ENCODE measurements at places on chromosomes 1 and 21. TPM values are rescaled to one million over a fixed set of nuclear protein-coding genes. Genes with fewer than 3 reads are reported as not detected.

- no peak overlapping the region for H3K4me3 ChIP-seq
- H3K36me3 ChIP-seq = peaks cover 5% of the 10 kb centered on the region
- no peak overlapping the region for H3K27ac ChIP-seq
- peaks cover 86% of the 10 kb centered on the region for H3K27me3 ChIP-seq
These were observed 22.1 kb upstream of the ATF3 start for GRCh38 chr1:212586206-212587015.

DNA sequence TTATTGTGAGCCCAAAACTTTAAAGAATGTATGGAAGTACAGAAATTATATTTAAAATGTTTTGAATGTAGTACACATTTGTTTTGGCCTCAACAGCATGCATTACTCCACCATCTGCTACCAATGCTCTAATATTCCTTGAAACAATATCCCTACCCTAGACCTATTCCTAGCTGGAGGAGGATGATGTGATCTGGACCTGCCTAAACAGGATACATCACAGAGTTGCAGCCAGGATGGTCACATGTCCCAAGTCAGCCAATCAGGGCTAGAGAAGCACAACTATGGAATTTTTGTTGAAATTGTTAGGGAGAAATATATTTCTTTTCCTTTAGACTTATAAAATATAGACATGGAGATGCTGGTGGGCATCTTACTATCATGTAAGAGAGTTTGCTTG lies 623.3 kb upstream of the NR5A2 start:
- no peak for DNase-seq
- H3K27me3 ChIP-seq = peaks cover 21% of the 10 kb centered on the region
- H3K36me3 ChIP-seq = no peaks in the 10 kb centered on the region
- H3K4me1 ChIP-seq = no peaks in the 10 kb centered on the region

DNA sequence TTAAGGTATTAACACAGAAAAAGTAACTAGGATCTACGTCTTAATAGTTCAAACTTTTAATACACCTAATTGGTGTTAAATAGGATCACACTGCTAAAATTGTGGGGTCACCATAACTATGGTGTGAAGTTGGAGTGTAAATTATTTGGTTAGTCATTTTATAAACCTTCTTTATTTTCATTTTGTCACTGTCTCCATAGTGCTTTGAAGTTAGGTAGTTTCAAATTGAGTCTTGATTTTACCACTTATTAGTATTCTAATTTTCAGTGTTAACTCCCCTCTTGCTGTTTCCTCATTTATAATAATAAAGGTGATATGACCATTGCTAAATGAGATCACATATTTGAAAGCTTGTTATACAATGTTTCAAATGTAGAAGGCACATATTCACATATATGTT lies 738.1 kb upstream of the CHRM3 start:
- DNase-seq = no peak
- H3K36me3 ChIP-seq = no peaks in the 10 kb centered on the region
- no peaks in the 10 kb centered on the region for H3K4me1 ChIP-seq

GRCh38 chr1:63087966-63088365 lies 234.4 kb upstream of the FOXD3 start:
- H3K36me3 ChIP-seq = no peaks in the 10 kb centered on the region
- no peak overlapping the region for H3K27ac ChIP-seq
- H3K4me3 ChIP-seq = no peak overlapping the region
- no peak for DNase-seq
- H3K4me1 ChIP-seq = no peaks in the 10 kb centered on the region

DNA sequence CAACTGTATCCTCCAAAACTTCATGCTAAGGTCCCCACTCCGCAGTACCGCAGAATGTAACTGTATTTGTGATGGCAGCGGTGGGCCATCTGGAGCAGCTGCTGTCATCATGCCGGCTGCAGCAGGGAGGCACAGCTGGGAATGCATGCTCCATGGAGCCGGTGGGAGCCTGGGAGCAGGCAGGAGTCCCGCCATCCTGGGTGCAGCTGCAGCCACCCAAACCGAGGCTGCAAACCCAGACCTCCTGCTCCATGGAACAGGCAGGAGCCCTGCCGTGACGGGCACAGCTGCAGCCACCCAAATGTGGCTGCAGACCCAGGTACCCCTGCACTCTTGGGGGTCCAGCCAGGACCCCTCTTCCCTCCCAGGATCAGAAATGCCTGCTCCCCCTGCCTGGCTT lies 80.3 kb downstream of the SCMH1 start:
- H3K36me3 ChIP-seq = peaks cover 4% of the 10 kb centered on the region
- no peak for DNase-seq
- H3K4me3 ChIP-seq = no peak overlapping the region
- H3K4me1 ChIP-seq = peaks cover 3% of the 10 kb centered on the region
- no peaks in the 10 kb centered on the region for H3K27me3 ChIP-seq

- no peaks in the 10 kb centered on the region for H3K36me3 ChIP-seq
- peaks cover 8% of the 10 kb centered on the region for H3K27me3 ChIP-seq
- no peak for DNase-seq
These were observed 411.9 kb downstream of the ZP4 start for GRCh38 chr1:237478842-237479241.

GRCh38 chr1:210647406-210648333 lies 319.0 kb downstream of the HHAT start:
- no peaks in the 10 kb centered on the region for H3K27me3 ChIP-seq
- no peak overlapping the region for H3K4me3 ChIP-seq
- H3K36me3 ChIP-seq = peaks cover 2% of the 10 kb centered on the region
- H3K4me1 ChIP-seq = peaks cover 7% of the 10 kb centered on the region
- H3K27ac ChIP-seq = no peak overlapping the region
- DNase-seq = no peak

DNA sequence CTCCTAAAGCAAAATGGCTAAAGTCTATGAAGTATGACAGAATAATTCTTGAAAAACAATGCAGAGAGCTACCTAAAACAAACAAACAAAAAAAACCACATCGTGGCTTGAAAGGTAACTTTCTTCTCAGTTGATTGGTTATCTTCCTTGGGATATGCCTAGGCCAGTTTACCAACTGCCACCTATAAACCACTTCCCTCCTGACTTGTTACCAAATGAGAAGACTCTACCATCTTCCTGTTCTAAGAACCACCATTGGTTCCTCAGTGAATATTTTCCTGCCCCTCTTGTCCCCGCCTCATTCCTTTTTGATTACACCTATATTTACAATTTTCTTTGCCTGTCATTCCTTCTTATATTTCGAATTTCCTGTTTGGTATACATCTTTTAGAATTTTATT lies 336.6 kb downstream of the SIPA1L2 start:
- H3K4me1 ChIP-seq = no peaks in the 10 kb centered on the region
- H3K4me3 ChIP-seq = no peak overlapping the region
- H3K36me3 ChIP-seq = no peaks in the 10 kb centered on the region
- peaks cover 11% of the 10 kb centered on the region for H3K27me3 ChIP-seq
- no peak for DNase-seq

GRCh38 chr1:210257698-210258529 lies 25.3 kb downstream of the SERTAD4 start:
- peaks cover 5% of the 10 kb centered on the region for H3K36me3 ChIP-seq
- H3K27ac ChIP-seq = no peak overlapping the region
- H3K27me3 ChIP-seq = peaks cover 61% of the 10 kb centered on the region
- DNase-seq = no peak

DNA sequence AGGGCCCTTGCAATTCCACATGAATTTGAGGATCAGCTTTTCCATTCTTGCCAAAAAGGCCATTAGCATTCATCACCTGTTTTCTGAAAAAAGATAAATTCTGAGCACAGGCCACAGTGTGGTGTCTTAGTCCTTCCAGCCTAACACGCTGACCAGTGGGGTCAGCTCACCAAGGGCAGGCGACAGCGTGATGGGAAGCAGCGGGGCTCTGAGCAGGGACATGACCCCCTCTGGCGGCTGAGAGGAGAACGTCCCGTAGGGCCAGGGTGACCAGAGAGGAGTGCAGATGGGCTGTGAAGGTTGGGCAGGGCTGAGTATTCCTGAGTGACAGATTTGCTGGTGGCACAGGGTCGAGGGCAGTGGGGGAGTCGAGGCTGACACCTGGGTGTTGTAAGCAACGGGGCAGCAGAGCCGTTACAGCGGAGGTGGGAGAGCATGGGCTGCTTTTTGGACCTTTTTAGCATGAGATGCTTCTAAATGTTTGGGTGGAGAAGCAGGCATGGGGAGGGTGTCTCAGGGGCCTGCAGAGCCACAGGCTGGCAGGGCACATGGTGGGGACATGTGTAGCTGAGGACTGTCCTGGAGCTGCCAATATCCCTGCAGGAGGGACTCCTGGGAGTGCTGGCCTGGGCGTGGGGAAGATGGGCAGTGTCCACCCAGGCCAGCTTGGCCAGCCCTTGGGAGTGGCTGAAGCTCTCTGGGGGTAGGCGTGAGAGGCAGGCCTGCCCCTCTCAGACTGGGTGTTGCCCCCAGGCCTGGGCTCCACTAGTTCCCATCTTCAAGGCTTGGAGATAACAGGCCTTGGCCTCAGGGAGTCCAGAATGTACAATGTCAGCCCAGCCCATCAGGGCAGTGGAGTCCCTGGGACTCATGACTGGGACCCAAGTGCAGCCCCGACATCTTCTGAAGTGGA lies 8.6 kb upstream of the CALML6 start:
- H3K27ac ChIP-seq = peak overlapping the region; percentile 67
- peak; percentile 55 for DNase-seq
- H3K36me3 ChIP-seq = no peaks in the 10 kb centered on the region

The OR14K1 gene
- not detected for total RNA-seq

The SPATA6 gene
- 3.0 TPM for total RNA-seq

The GSTM1 gene
- not detected for total RNA-seq

The STUM gene
- total RNA-seq = not detected

The MYOM3 gene
- total RNA-seq = not detected

Data from T-helper 17 cell (primary cell).